ENCODE measurements at places on chromosomes 12 and 14.

GRCh38 chr14:63663428-63664341 is 22.0 kb upstream of the WDR89 start:
- no peak for DNase-seq

DNA sequence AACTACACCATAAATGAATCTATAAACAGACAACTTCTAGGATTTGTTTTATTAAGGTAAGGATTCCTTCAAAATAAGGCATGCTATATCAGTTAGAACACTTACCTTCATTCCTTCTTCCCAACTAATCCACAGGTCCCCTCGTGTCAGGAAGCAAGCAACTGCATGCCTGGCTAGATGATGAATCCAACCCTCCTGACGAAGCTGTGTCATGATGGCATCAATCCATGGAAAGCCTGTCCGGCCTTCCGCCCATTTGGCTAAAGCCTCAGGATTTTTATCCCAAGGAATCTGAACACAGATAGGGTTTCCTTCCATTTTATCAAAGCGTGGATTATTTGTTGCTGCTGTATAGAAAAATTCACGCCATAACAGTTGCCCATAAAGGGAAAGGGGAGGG is 12.5 kb upstream of the MTERF2 start:
- DNase-seq, result no peak

DNA sequence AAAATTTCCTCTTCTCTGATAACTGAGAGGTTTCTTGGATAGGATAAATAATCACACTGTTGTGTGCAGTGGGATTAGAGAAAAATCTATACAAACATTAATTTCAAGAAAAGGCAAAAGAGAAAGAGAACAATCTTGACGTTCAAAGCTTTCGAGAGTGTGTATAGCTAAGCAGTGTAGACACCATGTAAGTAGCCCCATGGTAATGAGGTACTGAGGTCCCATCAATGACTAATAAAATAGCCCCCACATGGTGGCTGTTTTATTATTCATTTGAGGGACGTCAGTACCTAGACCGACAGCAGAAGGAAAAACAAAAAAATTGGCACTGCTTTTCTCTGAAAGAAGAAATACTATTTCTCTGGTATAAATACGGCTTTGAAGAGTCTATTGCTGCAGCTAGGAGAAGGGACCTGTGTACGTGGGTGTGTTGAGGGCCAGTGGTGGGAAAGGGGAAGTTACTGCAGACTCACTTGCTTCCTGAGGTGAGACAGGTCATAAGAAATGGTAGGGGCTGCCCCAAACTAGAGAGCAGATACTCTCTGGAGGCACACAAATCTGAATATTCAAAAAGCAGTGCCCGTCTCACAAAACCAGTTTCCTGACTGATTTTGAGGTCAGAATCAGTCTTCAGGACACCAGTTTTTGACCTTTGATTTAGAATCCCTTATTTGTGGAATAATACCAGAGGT is 339.8 kb downstream of the EMP1 start:
- peak; percentile 19 for DNase-seq

DNA sequence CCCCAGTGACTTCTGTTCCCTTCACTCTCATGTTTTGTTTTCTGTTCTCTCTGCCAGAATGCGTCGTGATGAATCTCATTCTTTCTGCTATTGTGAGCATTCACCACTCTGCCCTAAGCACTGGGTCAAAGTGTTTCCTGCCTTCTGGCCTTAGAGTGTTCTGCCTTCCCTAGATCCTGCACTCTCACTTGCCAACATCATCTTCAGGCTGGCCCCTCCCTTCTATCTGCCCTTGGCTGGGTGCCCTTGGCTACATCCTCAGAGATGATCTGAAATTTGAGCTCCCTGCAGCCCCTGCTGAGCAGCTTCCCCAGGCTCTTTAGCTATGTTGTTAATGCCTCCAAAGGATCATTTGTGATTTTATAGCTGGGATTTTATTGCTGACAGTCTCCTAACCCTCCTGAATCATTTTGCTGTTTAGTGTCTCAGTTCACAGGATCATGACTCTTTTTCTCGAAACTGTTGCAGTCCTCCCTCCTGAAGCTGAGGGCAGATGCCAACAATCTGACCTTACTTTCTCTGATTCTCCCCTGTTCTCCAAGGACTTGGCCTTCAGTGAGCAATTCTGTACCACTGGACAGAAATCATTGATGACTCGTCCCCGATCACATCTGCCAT is 4.5 kb downstream of the DHRS2 start:
- DNase-seq, result no peak

GRCh38 chr12:58046271-58046670 is 104.9 kb downstream of the ATP23 start:
- no peak for DNase-seq
